ENCODE measurements at places on chromosomes 16 and 17.

- DNase-seq = no peak
Observed at GRCh38 chr16:30893417-30893743, 497 bp downstream of the BCL7C start.

GRCh38 chr17:54969658-54970572 lies 1.4 kb downstream of the STXBP4 start:
- no peak for DNase-seq

- no peak for DNase-seq
Observed at GRCh38 chr17:63171428-63172393, 205.7 kb downstream of the TANC2 start.

GRCh38 chr16:78976212-78976611 lies 624.3 kb downstream of the MAF start:
- DNase-seq = no peak

GRCh38 chr17:64213995-64214811 lies 48.9 kb downstream of the TEX2 start:
- DNase-seq = no peak

- DNase-seq = no peak
Observed at GRCh38 chr17:48632579-48633265, 6.6 kb upstream of the HOXB9 start.

DNA sequence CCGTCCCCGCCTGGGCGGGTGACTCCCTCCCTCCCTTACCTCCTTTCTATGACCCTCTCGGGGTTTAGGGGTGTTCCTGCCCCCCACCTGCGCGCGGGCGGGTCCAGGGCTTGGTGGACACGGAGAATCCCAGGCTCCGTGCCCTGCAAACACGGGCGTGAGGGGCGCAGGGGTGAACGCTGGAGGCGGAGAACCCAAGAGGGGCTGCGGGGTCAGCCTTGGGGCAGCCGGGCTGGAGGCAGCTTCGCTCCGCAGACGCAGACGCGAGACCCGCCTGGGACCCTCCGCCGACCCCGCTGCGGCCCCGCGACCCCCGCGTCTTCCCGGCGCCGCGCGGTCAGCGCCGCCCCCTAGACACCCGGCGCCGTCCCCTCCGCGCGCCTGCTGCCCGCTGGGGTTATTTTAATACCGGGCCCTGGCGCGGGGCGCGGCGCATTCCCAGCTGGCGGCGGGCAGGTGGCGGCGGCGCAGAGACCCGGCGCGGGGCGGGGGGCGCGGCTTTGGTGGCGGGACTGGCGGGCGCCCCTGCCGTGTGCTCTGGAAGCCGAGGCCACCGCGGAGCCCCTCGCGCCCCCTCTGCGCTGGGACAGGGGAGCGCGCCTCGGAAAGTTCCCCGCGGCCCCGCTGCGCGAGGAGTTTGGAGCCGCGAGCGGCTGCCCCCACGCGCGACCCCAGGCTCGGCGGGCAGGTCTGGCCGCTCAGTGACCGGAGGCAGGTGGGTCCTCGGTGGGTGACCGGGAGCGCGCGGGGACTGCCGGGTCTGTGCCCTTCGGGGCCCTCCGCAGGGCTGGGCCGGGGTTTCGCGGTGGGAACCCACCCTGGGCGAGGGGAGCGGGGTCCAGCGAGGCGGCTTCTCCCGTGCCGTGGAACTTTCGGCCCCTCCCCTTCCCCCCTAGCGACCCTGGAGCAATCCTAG lies at the start of gene UTS2R:
TSS of gene UTS2R (plus strand) at position 433 of the 916 bp plus-strand sequence. CDS start 2,560 bp downstream, outside the sequence.
- DNase-seq = no peak

DNA sequence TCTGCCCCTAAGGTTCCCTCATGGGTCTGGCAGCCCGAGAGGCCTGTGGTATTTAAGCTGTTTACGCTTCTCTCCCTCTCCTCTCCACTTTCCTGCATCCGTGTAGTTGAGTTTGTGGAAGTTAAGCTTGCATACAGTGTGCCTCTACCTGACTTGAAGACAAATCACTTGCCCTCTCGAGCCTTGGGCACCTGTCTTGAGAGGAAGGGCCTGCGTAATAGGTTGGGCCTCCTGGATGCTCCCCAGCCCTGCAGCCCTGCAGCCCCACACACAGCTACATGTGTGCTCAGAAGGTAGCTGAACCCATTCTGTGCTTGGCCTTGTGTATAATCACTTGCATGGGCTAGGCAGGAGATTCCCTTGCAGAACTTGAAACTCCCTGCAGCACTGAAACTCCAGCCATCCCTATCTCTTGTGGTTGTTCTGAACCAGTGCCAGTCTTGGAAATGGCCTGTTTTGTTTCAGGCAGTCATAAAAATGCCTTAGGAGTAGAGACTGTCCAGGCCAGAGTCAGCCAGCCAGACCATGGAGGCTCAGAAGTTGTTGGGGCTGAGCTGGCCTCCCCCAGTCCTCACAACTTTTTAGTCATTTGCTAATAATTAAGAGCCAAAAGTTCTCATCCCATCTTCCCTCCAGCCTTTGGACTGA lies 134.6 kb downstream of the CLEC16A start:
- DNase-seq = no peak

GRCh38 chr16:70659953-70660671 lies 13.8 kb downstream of the IL34 start:
- DNase-seq = no peak

- no peak for DNase-seq
Observed at GRCh38 chr17:10482252-10482651, 12.9 kb upstream of the MYH4 start.

- DNase-seq = no peak
Observed at GRCh38 chr17:80287038-80287437, 26.4 kb downstream of the RNF213 start.

DNA sequence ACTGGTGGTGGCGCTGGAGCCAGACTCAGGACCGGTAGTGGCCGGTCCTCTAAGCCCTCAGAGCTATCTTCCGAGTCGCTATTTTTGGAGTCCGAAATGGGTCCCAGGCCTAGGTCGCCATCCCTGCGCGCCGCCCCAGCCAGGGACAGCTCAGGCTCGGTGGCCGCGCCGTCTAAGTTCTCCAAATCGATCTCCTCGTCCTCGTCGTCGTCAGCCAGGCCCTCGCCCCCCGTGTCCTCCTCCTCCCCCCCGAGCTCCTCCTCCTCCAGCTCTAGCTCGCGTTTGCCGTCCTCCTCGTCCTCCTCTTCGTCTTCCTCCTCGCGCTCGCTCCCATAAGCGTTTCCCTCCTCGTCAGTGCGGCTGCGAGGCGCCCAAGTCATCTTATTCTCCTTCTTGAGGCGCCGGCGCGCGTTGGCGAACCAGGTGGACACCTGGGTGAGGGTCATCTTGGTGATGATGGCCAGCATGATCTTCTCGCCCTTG lies 1.6 kb downstream of the IRX3 start:
- DNase-seq = no peak
